SIG-M5 (cell line): ENCODE measurements at places on chromosomes 5 and 9.

DNA sequence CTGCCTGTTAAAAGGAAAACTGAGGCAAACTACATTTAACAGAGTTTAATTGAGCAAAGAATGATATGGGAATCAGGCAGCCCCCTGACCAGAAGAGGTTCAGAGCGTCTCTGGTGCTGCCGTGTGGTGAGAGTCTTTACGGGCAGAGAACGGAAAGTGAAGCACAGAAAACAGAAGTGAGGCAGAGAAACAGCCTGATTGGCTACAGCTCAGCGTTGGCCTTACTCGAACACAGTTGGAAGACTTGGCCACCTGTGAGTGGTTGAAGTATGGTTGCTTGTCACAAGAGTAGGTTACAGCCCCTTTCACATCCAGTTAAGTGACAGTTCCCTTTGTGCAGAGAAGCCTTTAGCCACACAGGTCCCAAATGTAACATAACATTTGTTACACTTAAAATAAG is 16.9 kb upstream of the FBP1 start:
- peak; percentile 48 for DNase-seq

- DNase-seq: no peak
These were observed 688 bp downstream of the SNX24 start for GRCh38 chr5:122846051-122846550.

DNA sequence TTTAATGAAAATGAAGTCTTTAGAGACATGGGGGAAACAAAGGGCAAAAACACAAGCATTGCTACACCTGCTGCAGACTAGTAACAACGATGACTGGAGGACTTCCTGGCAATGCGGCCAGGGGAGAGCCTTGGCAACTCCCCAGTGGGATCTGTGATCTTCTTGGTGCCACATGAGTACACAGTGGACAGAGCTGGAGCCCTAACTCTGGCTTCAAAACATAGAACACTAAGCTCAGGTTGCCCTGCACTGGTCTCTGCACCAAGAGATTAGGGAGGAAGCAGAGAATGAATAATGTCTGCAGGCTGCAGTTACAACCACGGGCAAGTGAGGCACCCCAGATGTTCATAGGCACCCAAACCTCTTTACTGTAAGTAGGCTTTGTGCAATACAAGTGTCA is 91.1 kb downstream of the MRPS27 start:
- DNase-seq: no peak

- no peak for DNase-seq
These were observed 462.1 kb downstream of the TMEM38B start for GRCh38 chr9:106156465-106156864.

DNA sequence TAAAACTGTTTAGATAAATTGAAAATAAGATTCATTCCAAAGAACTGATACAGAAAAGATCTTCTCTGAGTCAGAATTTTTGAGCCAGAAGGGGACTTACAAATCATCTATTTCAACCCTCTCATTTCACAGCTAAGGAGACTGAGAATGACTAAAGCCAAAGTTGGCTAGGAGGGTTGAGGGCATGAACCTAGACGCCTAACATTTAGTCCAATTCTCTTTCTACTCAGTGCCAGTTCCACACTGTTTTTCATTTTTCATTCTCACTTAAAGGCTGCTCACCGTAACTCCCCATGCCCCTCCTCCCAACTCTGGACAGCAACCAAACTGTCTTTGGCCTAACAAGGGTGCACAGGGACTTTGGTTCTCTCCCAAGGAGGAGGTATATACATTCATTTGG is 364.0 kb downstream of the NDUFS4 start:
- no peak for DNase-seq

- no peak for DNase-seq
These were observed 10.0 kb downstream of the MEF2C start for GRCh38 chr5:88872971-88873370.

DNA sequence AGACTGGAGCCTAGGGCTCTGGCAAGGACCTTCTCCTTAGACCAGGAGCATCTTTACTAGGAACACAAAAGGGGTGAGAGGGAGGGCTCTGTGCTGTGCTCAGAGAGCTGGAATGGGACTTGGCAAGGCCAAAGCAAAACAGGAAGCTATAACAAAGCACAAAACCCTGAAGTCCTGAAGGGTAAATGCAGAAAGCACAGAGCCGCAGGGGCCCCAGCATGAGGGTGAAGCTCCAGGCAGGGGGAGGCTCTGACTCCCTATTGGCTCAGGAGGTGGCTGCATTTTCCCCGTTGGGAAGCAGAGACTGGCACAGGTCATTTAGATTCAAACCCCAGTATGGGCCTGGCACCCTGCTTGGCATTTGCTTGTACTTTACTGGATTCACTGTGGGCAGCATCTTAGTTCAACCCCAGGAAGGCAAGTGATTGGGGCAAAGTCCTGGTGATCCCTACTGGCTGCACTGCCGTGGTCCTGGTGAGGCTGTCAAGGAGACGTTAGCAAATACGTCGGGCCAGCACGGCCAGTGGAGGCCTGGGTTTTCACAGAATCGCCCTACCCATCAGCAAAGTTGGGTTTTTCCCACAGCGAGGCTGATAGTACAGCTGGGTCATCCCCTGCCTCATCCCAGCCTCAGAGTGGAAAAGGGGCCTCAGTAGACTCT is 46.3 kb downstream of the GGTA1 start:
- no peak for DNase-seq

GRCh38 chr5:180799902-180800801 is 2.5 kb downstream of the MGAT1 start:
- DNase-seq: no peak

GRCh38 chr5:155471027-155471426 is 457.5 kb downstream of the KIF4B start:
- no peak for DNase-seq

- DNase-seq: no peak
These were observed 113.0 kb upstream of the LIFR start for GRCh38 chr5:38669361-38669880.
